ENCODE measurements at places on chromosomes 6 and 20.

DNA sequence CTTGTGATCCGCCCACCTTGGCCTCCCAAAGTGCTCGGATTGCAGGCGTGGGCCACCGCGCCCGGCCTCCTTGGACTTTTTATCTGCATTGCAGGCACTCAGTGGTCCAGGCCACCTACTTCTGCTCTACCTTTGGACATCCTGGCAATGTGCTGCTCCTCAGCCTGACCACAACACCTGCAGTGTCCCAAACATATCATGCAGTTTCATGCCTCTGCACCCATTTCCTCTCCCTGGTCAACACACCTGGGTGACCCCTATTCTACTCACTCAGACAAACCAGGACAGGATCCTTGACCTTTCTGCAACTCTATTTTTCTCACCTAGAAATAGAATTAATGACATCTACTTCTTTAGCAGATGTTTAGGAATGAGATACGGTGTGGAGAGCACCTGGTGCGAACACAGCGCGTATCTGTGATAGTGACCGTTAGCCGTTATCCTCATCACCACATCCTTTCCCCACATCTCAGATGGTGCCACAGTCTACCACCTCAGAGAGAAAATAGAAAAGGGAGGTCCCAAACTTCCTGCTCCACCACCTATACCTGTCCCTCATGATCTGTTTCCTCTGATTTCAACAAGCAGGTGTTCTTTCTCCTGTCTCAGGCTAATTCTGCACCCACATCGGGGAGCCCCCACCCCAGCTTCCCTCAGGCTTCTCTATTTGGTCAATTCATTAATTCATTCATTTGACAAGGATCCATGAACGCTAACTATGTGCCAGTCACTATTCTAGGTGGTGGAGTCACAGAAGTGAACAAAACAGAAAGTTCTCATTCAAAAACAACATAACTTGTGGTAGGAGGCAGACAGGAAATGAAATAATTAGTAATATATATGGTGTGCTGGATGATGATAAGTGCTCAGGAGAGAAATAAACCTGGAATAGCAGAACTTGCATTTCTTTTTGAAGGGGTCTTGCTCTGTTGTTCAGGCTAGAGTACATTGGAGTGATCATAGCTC, 4.3 kb upstream of the BTN3A2 start:
- DNase-seq, result no peak

DNA sequence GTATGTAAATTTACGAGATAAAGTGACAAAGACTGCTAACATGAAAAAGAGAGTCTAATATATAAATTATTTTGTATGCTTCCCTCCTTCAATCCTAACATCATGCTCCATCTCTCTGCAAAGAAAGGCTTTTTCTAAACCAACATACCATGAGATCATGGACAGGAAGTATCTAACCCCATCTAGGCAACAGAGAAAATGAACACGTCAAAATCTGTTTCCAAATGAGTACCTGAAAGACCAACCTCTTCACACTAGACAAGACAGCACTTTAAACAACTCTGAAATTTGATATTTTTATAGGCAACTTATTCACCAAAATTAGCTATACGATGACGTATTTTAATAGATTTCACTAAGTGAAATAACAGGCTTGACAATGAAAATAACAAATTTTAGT, 54.6 kb downstream of the MAN1A1 start:
- DNase-seq, result no peak

- peak; percentile 62 for DNase-seq
Observed at GRCh38 chr6:111750753-111751673, 122.2 kb downstream of the FYN start.

- no peak for DNase-seq
Observed at GRCh38 chr6:139017227-139017626, 11.3 kb upstream of the ABRACL start.

DNA sequence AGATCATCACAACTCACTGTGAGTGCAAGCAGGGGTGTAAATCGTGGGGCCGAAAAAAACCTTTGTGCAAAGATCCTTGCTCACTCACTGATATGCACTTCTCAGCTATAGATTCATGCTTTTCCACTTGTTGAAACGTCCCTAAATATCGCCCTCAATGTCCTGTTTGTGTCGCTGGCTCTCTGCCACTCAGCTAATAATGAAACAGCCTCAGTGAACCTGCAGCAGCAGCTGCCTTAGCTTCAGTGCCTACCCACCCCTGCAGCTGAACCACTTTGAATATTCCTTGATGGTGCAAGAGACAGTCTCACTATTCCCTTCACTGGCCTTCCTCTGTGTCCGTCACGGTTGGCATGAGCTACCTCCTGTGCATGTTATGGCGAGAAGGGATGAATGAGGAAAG, 128.9 kb upstream of the NAA20 start:
- no peak for DNase-seq

DNA sequence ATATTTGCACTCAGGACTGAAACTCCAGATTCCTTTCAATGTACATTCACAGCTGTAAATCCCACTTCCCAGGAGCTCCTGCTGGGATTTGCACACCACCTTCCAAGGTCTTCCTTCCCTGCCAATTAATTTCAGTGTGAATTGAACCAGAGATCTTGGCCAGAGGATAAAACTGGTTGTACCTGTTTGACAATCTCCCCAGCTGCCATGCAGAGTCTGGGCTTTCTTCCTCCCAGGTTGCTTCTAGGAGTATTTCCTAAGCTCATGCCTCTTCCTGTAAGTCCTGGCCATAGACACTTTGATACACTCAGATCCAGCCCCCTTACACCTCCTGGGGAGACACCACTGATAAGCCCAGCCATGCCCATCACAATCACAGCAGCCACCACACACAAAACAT, 15.6 kb downstream of the MAFB start:
- DNase-seq, result no peak

GRCh38 chr6:124487623-124488431, 474.4 kb upstream of the RNF217 start:
- DNase-seq, result no peak

DNA sequence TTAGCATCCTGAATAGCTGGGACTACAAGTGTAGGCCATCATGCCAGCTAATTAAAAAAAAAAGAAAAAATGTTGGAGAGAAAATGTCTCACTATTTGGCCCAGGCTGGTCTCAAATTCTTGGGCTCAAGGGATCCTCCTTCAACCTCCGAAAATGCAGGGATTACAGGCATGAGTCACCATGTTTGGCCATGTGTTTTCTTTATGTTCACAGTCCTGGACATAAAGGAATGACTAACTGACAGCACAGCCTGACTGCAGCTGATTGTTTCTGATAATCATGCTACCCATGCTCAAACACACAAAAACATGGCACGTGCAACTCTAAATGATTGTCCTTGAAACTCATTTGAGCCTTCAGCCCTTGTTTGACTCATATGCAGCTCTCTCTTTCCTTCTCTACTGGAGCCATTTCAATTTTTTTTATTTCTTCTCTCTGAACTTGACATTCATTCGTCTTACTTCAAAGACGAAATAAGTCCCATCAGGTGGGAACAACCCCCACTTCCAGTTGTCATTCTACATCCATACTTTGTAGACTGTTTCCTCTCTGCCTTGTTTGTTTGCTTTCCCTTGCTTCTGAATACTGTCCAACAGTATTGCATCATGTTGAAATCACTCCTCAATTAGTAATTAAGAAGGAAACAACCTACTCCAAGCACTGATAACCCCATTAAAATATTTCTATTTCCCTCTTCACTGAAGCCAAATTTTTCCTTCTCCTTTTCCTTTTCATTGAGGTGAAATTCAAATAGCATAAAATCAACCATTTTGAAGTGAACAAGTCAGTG, 413.0 kb downstream of the BMP2 start:
- no peak for DNase-seq

DNA sequence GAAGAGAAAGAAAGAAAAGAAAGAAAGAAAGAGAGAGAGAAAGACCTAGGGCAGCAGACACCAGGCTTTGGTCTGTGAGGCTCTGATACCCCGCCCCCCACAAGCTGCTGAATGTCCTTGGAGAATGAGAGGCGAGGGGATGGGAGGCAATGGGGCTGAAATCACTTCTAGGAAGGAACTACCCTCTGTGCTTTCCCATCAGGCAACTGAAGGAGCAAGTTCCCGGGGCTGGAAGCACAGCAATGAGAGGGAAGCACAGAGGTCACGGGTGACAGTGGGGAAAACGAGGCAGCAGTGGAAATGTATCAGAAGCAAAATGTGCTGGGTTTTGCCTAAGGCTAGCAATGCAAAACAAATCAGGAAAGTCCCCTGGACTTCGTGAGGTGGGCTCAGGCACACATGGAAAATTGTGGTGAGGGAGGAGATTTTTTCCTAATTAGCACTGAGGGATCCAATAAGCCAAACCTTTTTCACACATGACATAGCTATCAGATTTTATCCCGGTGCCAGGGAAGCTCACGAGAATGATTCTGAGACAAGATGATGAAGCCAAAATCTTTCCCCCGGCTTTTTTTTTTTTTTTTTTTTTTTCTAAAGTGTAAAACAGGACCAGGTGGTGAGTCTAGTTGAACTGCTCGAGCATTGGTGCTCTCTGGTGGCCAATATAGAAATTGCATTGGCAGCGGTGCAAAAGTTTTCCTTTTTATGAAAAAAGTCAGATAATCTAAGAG, 16.8 kb upstream of the ARFGEF2 start:
- peak; percentile 80 for DNase-seq

DNA sequence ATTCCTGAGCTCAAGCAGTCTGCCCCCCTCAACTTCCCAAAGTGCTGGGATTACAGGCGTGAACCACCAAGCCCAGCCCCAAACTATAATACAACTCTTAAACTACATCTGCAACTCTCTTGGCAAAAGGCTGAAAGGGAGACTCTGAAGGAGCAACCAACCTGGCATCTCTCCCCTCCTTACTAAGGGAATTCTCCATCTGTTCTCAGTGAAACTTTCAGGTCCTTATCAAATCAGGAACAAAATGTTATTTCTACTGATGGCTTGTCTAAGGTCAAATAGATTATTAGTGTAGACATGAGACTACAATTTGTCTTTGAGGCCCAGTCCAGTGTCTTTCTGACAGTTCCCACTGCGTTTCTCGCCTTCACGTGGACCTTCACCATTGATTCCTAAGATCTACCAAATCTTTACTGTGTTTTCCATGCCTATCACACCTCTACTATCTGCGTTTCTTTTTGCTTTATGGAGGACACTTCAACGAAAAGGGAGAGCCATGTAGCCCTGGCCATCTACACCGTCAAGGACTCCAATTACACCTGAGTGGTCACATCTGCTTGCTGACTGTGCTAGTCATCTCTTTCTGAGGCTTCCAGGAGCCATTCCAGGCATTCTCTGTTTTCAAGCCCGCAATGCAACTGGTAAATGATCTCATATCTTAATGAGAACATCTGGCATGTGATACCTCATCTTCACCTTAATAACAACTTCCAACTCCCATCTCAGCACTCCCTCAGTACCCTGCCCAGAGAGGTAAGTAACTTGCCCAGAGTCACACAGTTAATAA, 405.7 kb upstream of the CITED2 start:
- DNase-seq, result no peak

- no peak for DNase-seq
Observed at GRCh38 chr6:112575309-112575834, 228.2 kb downstream of the RFPL4B start.

GRCh38 chr6:111339294-111339693, 143.7 kb downstream of the REV3L start:
- DNase-seq, result no peak

DNA sequence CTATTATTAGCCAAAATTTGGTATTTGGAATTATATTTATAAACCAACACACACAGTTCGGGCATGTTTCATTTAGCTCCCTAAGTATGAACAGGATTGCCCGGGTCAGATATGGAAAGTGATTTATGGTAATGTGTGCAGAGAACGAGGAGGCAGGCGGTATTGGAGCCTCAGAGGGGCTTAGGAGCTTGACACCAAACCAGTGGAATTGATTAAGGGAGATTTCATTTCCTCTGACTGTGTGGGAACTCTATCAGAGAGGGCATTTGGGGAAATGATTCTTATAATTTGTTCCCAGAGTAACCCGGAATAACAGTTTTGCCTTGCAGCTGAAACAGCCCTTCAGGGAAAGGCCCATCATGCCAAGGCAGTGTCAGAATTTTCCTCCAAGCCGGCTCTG, 115.1 kb upstream of the SPTLC3 start:
- no peak for DNase-seq

GRCh38 chr6:157267654-157268053, 55.7 kb downstream of the TMEM242 start:
- no peak for DNase-seq

DNA sequence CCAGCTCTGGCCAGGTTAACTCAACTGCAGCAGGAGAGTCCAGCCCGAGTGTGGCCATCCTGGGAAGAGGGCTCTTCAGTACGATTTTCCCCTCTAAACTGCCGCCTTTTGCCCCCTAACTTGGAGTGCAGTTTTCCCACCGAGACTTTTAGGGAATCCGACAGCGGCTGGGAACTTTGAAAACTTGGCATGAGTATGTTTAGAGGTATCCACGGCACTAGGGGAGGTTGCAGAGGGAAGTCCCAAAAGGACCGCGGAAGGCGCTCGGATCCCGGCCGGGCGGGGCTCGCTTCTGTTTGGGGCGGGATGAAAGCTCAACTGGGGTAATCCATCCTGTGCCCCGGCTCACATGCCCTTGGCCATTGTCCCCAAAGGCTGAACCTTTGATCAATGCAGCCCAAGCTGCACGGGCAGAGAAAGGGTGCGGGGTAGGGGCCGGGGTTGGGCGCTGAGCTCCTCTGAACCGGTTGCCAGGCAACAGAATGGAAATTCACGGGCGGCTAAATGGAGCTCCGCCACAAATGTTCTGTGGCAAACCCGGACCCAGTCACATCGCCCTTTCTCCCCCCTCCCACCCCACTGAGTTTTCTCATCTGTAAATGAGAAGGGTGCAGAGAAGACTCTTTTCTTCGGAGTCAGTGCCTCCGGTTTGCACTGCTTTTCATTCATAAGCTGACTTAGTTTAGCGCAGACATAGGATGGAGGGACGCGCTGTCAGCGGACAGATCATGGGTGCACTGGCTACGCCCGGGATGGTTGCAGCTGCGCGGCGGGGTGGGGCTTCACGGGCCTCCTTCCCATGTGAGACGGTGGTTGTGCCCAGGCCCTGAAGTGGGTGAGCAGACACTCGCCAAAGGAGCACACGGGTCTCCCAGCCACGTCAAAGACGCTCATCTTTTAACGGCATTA, 2.3 kb downstream of the BMP6 start:
- DNase-seq, result no peak

DNA sequence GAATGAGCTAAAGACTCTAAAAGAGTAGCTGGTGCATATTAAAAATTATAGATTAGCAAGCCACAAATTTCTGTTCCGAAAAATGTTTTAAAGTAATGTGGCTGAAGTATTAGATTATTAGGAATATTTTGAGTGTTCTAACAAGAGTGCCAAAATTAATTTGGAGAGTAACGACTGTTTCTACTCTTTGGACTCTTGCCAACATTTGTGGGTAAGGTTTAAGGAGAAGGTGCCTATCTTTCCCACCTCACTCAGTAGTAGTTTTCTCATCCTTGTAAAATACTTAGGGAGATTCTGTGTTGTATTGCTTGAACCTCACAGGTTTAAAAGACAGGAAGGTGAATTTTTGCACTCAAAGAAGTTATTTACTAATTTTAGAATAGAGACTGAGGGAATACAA, 5.0 kb downstream of the HSF2 start:
- DNase-seq, result no peak

All from CD8-positive, alpha-beta T cell (primary cell).